ENCODE measurements at places on chromosomes 12 and 14.
A peak's percentile ranks its signal among the peaks of the same experiment; 100 is the strongest.

DNA sequence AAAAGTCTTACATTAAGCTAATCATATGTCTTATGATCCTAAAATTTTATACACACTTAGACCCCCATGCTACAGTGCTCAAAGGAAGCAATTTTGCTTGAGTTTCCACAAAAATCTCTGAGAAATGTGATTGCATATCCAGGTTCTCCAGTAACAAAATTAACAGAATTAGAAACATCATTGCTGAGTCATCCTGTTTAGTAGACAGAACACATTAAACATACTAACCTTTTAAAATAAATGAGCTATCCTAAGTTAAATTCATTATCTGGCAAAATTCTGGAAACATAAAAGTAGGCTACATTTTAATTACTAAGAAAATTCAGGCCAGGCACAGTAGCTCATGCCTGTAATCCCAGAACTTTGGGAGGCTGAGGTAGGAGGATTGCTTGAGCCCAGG, 94.7 kb downstream of the DENND5B start:
- peak; percentile 48 for DNase-seq

- DNase-seq = peak; percentile 33
Observed at GRCh38 chr12:1758887-1759286, 61.5 kb upstream of the LRTM2 start.

GRCh38 chr12:3747543-3747942, 5.4 kb downstream of the CRACR2A start:
- no peak for DNase-seq

- DNase-seq = no peak
Observed at GRCh38 chr14:67392800-67393199, 19.2 kb downstream of the PLEK2 start.

- DNase-seq = peak; percentile 91
Observed at GRCh38 chr12:51752234-51752889, 96.2 kb downstream of the FIGNL2 start.

DNA sequence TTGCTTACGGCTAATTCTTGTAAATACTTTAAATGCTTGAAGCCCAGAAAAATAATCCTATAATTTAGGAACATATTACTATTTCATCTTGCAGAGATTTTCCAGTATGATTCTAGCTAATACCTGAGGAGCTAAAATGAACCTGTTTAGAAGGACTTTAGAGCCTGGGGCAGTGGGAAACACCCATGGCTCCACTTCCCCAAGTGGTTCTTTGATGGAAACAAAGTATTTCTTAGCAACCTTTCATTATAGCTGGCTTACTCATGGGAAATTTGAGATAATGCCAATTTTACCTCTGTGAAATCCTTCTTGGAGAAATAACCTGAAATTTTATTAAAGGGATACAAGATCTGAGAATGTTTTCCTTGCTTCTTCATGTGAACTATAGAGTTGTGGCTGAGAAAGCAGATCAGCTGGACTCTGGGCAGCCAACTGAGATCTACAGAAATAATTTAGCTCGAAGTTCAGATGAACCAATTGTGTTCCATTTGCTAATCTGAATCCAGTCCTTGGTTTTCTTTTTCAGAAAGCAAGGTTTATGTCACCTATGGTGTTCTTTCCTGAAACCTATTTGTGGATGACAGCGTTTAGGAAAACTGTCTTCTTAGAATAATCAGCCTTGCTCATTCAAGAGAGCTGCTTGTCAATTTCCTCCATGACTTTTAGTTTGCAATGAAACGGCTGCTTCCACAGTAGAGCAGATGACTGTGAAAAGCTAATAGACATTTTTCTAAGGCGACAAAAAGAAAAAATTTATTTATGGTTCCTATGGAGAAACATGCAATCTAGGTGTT, 141.8 kb upstream of the CPM start:
- DNase-seq = no peak

DNA sequence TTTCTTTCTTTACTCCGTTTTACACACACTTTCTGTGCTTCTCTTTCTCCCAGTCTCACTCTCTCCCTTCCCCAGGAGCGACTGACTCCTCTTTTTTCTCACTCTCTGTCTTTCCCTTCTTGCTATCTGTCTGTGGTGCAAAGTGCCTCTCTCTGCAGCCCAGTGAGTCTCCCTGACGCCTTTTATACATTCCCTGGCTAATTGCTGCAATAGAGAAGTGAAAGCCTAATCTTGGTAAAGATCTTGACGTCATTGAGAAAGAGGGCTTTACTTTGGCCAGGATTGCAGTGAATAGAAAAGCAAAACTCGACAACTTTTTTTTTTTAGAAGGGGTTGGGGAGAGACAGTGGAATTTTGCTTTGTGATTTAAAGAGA, 706 bp upstream of the DIO2 start:
- DNase-seq = peak; percentile 83
